Esophagus squamous epithelium (tissue), 5 donors: ENCODE measurements at places on chromosomes 16 and 17. TPM values are rescaled to one million over a fixed set of nuclear protein-coding genes. Genes with fewer than 3 reads are reported as not detected.

Gene PVALEF
- not detected for total RNA-seq

Gene PHOSPHO1
- 2.4 TPM for total RNA-seq

Gene KIF19
- not detected for total RNA-seq

Gene SERPINF2
- total RNA-seq, result 0.22 TPM

Gene OTOP3
- total RNA-seq, result 7.1 TPM

Gene OR4D1
- total RNA-seq, result not detected

Gene SLC52A1
- total RNA-seq, result 0.95 TPM

Gene CYBA
- total RNA-seq, result 67.1 TPM

Gene KRT17
- total RNA-seq, result 2,552 TPM

Gene IL17C
- not detected for total RNA-seq

Gene PPL
- 504 TPM for total RNA-seq

Gene CACNB1
- total RNA-seq, result 0.83 TPM

Gene C17orf100
- total RNA-seq, result 1.5 TPM

Gene DNAJA2
- 39.0 TPM for total RNA-seq

Gene CLEC18B
- total RNA-seq, result 0.99 TPM
